ENCODE measurements at places on chromosomes 2 and 18. TPM values are rescaled to one million over a fixed set of nuclear protein-coding genes. Genes with fewer than 3 reads are reported as not detected.

- DNase-seq = no peak
Observed at GRCh38 chr2:218713922-218714321, 3.3 kb downstream of the TTLL4 start.

IL37 gene
- total RNA-seq = not detected

ZNF513 gene
- total RNA-seq = 25.3 TPM

GRCh38 chr2:215878476-215879063 lies 134.8 kb downstream of the MREG start:
- no peak for DNase-seq

GRCh38 chr2:43041173-43041591 lies 185.2 kb downstream of the ZFP36L2 start:
- DNase-seq = no peak

- no peak for DNase-seq
Observed at GRCh38 chr18:32958746-32959145, 185.9 kb upstream of the KLHL14 start.

- no peak for DNase-seq
Observed at GRCh38 chr2:144905956-144906355, 386.0 kb upstream of the ZEB2 start.

Measured in Panc1 (cell line).